Vagina (tissue), 2 donors: ENCODE measurements at places on chromosomes 13 and 19.

- DNase-seq, result no peak
These were observed 2.5 kb upstream of the LHB start for GRCh38 chr19:49019242-49019932.

GRCh38 chr19:43599635-43600295, 3.4 kb downstream of the ZNF576 start:
- DNase-seq, result no peak

GRCh38 chr19:51103926-51104341, 4.3 kb downstream of the CTU1 start:
- no peak for DNase-seq

- DNase-seq, result no peak
These were observed 13.5 kb upstream of the KCNN1 start for GRCh38 chr19:17953316-17953801.

- no peak for DNase-seq
These were observed 63.7 kb downstream of the KL start for GRCh38 chr13:33079960-33080359.

- DNase-seq, result no peak
These were observed 11.5 kb downstream of the SYT3 start for GRCh38 chr19:50628146-50628545.

DNA sequence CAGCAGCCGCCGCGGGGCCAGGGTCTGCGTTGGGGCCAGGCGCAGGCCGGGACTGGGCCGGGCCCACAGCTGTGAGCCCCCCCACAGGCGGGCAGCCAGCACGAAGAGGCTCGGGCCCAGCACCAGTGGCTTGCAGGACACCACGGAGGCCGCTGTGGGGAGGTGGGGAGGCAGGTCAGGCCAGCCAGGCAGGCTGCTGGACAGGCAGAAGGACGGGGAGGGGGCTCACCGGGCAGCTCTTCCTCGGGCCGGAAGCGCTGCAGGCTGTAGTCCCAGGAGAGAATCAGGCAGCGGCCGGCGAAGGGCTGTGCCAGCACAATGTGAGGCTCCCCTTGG, 8.3 kb downstream of the LGI4 start:
- no peak for DNase-seq
